ENCODE measurements at places on chromosomes 3 and 15.

DNA sequence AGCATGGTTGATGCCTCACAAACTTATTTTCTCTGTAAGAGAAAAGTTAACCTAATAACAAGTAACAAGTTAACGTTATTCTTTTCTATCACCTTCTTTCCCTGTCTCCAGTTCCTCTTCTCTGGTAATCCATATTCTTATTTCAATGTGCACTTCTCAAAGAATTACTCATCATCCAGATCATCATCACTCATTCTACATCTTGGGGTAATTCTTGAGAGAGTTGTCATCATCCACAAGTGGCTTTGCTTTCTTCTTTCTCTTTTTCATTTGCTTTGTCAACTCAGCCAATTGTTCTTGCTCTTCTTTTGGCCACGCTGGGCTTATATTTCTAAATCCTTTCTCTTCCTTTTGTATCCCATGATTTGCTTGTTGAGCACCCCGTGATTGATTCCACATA lies 20.8 kb upstream of the RNF111 start:
- DNase-seq: no peak

DNA sequence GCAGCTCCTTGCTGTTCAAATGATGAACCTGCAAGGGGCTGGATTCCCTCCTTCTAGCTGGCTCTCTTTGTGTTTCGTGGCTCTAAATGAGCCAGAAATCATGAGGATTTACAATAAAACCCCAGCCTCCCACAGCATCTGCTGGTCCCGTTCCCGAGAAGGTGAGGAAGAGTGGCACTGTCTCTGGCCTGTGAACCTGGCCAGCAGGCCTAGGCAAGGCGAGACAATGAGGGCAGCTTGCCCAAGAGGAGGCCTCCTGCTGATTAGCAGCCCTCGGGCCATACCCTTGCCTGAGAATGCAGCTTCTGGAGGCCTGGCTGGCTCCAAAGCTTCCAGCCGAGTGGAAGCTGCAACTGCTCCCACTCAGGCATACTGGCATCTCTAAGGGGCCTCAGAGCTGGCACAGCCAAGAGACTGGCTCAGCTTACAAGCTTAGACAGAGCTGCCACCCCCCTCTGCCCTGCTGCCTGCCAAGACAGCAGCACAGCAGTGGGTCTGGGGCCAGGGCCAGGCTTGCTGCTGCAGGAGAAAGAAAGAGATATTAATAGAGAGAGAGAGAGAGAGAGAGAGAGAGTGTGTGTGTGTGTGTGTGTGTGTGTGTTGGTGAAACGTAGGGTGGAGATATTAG lies 76.5 kb downstream of the HMG20A start:
- no peak for DNase-seq

- no peak for DNase-seq
These were observed 16.6 kb upstream of the SEMA3F start for GRCh38 chr3:50138266-50139200.

- no peak for DNase-seq
These were observed 1360.9 kb upstream of the ALCAM start for GRCh38 chr3:104005815-104006214.

DNA sequence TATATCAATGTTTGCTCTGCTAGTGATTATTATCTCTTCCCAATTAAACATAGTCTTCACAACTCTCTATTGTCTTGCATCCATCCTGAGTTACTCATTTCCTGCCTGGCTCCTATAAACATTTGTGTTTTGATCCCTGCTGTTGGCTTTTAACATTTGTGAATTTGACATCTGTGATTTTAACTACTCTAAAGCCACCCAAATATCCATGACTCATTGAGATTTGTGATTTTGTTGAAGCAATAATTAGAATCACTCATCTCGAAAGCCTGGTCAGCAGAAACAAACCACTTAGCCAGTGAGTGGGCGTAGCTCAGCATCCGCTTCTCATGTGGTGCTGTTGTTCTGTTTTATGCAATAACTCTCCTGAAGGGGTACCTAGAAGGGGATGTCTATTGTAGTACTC lies 174.3 kb upstream of the ZBTB20 start:
- no peak for DNase-seq

GRCh38 chr3:39291903-39292329 lies 12.1 kb upstream of the CX3CR1 start:
- peak; percentile 84 for DNase-seq

Data from stimulated activated naive CD8-positive, alpha-beta T cell treated with anti-CD3 and anti-CD28 coated beads, Interleukin-15, Interleukin-2, amounts not matched to agents 100 U/mL and 50 U/mL, for 24 hours (primary cell).